Activated naive CD4-positive, alpha-beta T cell (primary cell): ENCODE measurements at places on chromosomes 7 and 10.

DNA sequence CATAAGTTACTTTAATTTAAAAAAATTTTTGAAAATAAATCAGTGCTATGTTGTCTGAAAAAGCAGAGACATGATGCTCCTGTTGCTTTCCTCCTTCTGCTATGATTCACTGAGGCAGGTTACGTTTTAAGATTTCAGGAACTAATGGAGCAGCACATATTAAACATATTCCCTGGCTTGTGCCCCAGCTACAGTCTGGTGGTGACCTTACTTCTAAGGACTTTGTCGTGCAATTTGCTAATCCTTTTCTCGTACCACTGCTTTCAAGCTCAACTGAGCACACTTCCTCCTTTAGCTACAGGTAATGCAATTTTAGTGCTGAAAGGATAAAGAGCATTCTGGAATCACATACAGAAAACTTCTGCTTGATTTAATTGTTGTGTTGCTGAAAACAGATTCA lies 16.2 kb upstream of the PRR15 start:
- DNase-seq, result no peak

DNA sequence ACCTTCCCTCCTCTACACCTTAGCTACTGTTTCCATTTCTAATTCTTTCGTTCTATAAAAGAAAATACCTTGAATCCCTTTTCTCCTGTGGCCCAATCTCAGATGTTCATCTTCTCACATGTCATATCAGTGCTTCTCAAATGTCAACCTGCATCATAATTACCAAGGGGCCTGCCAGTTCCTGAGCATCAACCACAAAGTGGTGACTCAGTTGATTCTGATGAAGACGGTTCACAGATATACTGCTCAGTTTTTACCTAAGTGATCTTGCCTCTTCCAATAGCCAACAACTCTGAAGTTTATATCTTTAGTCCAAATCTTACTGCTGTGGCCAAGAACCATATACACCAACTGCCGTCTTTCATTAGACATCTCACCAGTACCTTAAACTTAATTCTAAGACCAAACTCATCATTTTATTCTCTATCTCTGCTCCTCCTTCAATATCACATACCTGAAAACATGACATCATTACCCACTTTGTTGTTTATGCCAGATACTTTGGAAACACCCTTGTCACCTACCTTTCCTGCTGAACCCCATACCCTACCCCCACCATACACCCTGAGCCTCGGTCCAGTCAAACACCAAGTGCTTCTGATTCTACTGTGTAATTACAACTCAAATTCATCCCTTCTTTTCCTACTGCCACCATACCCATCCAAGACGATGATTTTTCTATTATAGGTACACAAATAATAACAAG lies 115.5 kb downstream of the LMBR1 start:
- no peak for DNase-seq

DNA sequence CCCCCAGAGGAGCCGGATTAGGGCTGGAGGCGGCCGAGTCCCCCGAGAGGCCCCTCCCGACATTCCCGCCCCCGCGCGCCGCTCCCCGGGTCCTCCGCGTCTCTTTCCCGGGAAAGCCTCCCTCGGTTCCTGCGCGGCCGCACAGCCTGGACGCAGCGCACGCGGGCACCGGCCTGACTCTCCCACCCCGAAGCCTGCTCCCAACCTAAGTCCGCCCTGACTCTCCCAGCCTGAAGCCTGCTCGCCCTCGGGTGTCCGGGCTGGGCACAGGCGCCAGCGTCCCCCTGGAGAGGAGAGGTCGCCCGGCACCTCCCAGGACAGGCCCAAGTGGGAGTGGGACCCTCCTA lies 441 bp upstream of the VENTX start:
- DNase-seq, result no peak

DNA sequence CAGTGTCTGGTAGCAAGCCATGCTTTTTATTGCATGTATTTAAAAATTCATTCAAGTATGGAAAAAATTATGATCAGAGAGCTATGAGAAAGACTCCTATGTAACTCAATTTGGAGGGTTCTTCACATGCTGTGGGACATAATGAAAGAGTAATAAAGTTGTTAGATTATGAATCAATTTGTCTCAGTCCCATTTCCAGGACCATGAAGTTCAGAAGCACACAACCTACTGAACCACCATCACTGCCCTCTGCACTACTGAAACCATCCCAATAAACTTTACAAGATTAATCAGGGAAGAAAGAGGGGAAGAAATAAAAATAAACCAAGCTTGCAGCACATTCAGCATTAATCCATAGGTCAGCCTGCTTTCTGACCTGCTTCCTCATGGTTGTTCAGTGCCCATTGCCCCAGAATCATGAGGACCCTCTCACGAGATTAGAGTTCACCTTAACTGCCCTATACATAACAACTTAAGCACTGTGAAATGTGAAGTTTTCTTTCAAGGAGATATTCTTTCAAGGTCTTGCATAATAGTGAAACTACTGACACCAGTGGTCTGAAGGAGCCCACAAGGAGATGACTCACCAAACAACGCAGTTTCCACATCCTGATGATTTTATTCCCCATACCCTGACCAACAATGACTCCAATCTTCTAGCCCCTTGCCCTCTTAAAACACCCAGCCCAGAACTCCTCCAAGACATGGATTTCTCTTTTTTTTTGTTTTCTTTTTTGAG lies 171.5 kb upstream of the ADCY1 start:
- no peak for DNase-seq

DNA sequence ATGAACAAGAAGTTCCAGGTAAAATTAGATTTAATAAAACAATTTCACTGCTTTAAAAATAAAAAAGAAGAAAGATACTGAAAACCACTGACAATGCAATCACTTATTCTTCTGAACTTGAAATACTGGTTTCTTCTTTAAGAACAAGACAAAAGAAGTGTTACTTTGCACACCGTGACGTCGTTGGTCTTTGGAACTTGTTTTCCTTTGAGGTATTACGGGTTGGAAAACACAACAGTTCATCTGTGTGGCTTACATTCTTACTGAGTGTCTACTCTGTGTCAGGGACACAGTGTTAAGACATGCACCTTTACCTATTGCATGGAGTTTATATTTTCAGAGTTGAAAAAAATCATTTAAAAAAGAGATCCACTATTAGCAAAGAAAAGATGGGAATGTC lies 41.3 kb upstream of the UCN3 start:
- DNase-seq, result no peak

DNA sequence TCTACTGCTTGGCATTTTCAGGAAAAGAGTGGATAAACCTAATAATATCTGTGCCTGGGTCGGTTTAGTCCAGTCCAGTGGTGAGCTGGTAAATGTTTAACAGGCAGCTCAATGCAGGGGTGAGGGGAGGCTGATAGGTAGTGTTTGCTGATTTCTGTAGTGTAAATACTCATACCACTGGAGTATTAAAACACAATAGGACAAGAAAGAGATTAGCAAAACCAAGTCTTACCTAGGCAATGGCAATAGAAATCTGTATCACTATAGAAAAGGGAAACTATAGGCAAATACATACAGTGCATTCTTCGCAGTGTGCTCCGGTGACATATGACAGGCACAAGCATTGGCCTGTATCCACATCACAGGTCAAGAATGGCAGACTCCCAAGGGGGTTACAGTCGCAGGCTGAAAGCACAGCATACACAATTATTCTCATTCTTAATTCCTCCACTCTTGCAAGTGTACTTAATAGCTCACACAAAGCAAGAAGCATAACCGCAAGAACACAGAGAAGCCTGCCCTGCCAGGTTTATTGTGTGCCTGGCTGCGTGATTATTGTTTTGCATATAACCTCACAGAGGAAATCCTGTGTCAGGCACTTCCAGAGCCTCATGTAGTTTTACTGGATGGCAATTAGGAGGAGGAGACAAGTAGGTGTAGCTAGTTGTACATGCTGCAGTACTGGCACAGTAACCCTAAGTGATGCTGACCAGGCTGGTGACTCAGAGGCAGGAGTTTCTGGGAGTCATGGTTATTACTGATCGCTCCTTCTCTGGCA lies 35.0 kb downstream of the LAMB4 start:
- no peak for DNase-seq

- no peak for DNase-seq
Observed at GRCh38 chr10:48502791-48503190, 102.1 kb downstream of the ARHGAP22 start.

- no peak for DNase-seq
Observed at GRCh38 chr7:141617280-141617679, 66.1 kb downstream of the AGK start.

GRCh38 chr7:93778384-93778783 lies 112.2 kb downstream of the TFPI2 start:
- no peak for DNase-seq

- DNase-seq, result no peak
Observed at GRCh38 chr10:43963379-43963778, 314.7 kb upstream of the ZNF32 start.

- no peak for DNase-seq
Observed at GRCh38 chr10:99975942-99976809, 33.6 kb downstream of the DNMBP start.

- no peak for DNase-seq
Observed at GRCh38 chr10:94324609-94325233, 38.0 kb downstream of the NOC3L start.

DNA sequence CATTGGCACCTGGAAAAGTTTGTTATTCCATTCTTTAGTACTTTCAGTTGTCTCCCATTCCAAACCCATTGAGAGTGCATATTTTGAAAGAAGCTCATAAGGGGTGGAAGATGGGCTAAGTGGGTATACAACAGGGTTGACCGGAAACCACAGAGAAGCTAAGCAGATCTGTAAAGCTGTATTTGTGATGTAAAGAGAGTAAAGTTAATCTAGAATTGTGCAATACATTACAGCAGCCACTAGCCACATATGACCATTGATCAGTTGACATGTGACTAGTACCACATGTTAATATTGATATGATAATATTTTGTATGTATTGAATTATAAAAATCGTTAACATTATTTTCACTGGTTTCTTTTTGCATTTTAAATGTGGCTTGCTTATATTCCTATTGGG lies 4.9 kb upstream of the PNLIP start:
- DNase-seq, result no peak

DNA sequence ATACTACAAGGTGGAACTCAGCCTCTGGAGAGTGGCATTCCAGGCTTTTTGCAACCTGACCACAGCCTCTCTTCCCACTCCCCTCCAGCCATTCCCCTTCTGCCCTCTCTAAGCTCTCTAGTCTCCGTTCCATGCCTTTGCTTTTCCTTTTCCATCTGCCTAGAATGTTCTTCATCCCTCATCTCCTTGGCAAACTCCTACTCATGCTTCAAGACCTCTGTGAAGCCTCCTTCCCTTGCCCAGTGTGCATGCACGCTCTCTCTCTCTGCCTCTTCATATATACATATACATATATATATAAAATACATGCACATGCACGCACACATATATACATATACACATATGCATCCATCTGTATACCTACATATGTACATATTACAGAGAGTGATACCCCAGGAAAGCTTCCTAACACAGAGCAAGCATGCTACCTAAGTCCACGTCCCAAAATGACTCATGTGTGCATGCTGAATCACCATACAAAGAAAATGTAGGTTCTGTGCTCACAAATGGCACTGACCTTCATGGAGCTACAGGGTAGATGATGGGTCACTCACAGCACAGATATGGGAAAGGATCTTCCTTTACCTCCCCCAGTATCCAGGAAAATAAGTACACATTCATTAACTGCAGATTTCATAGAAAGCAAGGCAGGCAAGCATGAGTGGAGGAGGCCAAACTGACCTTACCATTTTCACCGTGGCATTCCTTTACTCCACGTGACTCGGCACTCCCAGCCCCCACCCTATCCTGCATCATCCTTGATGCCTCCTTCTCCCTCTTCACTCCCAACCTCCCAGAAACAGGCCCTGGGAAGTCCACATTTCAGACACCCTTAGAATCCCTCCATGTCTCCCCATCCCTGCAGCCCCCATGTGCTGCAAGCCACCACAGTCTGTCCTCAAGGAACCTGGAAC lies 238.4 kb upstream of the ZMIZ1 start:
- DNase-seq, result no peak

DNA sequence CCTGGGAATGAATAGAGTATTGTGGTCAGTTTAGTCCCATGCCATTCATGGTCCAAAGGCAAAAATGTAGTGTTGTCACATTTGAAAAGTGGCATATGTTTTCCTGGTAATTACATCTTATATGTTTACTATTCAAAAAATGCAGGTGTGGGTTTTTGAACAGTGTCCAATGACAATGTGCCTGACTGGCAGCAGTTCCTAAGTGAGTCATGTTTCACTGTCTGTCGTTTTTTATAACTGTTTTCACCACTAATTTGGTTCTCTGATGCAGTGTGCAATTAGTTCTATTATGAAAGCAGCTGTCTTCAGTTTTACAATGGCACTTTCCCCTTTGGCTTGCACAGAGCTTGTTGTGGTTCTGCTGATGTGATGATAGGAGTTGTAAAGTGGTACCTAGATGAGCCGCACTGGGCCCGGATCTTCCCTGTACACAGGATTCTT lies 162.3 kb downstream of the SEM1 start:
- no peak for DNase-seq

DNA sequence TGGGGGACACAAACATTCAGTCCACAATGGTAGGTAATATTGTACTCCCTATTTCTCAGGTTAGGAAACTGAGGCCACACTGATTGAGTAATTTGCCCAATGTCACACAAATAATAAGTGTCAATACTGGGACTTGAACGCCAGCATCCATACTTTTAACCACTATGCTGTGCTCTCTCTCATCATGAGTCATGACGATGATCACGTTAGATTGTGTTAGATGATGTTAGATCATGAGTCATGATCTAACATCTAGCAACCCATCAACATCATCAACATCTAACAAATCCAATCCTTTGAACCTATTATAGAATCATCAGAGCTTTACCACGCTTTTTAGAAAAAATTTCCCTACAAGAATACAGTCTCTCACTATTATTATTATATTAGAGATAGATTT lies 28.1 kb upstream of the HERPUD2 start:
- no peak for DNase-seq

DNA sequence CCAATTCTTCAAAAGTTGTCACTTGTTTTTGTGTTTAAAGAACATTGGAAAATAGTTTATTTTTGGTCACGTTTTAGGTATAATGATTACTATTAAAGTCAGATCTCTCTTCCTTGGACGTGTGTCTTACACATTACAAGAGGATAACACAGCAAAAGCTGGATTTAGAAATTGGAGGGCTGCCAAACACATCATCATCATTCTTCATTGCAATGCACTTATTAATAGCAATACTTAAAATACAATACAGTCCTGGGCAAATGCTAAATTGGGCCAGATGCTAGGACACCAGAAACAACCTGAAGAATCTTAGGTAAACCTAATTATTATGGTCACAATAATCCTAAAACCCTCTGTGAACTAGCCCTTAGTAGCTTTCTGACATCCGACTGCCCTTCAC lies 303.6 kb downstream of the DGKB start:
- DNase-seq, result no peak

DNA sequence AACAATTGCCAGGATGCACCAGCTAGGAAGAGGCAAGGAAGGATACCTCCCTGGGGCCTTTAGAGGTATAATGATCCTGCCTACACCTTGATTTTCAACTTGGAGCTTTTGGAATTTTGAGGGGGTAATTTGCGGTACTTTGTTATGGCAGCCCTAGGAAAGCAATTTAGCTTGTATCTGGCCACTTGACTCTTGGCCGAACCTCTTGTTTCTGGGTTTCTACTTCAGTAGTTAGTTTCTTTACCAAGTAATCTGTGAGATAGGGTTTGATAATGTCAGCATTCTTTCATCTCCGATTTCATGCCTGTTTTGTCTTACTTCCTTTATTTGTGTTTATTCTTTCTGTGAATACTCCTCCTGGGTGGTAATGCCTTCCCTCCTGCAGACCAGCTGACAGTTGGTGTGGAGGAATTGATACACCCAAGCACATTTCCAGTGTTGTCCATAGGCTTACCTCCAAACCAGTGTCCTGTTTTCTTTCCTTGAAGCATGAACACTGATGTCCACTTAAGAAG lies 163.7 kb downstream of the SND1 start:
- DNase-seq, result no peak

GRCh38 chr7:30032310-30033125 lies 4.3 kb downstream of the PLEKHA8 start:
- DNase-seq, result no peak
